Activated naive CD8-positive, alpha-beta T cell treated with anti-CD3 and anti-CD28 coated beads, Interleukin-2, amount 50 U/mL, for 24 hours (primary cell): ENCODE measurements at places on chromosomes 13 and 19.

- DNase-seq: no peak
Measured at GRCh38 chr13:37775871-37776270, 93.7 kb downstream of the TRPC4 start.

DNA sequence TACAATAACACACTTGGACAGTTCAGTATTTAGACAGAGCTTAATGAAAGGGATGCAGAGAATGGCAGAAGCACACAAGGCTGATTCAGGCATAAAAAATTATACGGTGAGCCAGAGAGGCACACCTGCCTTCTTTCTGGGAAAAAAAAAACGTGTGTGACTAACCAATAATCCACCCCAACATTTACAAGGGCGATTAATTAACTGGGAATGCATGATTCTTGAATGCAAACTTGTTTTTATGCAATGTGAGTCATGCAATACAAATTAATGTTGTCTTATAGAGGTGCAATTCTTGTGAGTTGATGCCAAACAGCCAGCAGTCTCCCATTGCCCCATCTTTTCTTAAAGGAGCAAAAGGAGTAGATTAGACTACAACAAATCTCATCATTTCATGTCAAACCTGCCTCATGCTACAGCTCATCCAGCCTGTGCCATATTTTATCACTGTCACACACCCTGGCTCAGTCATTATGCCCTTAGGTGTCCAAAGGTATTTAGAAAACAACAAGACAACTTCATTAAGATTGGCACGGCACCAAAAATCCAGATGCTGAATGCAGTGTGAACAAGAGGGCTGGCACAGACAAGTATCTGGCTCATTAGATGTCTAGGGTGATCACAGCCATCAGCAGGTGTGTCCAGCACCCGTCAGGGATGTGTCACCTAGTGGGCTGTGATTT is 721.1 kb downstream of the EFNB2 start:
- no peak for DNase-seq

- DNase-seq: no peak
Measured at GRCh38 chr13:50065712-50066111, 50.5 kb downstream of the KCNRG start.

DNA sequence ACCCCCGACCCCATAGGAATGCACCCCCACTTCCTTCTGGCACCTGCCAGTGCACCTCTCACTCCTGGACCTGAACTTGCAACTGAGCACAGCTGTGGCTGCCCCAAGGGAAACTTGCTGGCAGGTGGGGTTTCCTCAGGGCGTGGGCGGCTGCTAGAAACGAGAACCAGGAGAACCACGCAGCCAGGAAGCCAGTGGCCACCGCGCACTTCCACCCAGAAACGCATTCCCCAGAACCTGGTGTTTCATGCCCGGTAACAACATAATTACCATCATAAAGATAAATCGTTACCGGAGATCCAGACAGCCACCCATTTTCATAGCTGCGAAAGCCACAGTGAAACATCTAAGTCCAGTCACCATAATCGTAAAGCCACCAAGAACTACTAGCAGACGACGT is 75.2 kb upstream of the C13orf46 start:
- DNase-seq: peak; percentile 69

DNA sequence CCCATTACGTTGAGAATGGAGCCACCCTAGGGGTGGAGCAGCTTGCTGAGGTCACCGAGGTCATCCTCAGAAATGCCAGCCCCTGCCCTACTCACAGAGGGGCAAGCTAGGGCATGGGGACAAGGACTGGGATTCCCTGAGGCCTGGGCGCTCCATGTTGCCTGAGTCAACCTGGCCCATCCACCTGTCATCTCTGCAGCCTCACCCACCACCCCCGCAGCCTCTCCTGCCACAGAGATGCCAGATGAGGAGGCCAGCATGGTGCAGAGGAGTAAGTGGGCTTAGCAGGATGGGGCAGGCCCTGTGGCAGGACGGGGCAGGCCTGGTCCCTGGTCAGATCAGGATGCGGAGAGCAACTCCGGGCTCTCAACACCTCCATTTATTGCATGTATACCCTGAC is 9.5 kb downstream of the NKPD1 start:
- DNase-seq: no peak

DNA sequence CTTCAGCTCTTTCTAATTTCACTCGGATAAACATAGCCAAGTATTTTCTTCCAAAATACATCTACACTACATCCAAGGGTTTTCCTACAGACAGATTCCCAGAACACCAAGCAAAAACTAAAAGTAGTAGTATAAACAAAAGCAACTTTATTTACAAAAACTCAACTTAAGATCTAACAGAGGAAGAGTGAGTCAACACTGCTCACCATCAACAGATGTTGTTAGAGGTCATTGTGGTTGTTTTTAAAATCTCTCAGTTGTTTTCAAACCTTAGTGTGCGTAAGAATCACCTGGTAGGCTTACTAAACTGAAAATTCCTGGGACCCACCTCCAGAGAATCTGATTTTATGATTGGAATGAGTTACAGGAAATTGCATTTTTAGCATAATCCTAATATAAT is 631.7 kb upstream of the SGCG start:
- no peak for DNase-seq

DNA sequence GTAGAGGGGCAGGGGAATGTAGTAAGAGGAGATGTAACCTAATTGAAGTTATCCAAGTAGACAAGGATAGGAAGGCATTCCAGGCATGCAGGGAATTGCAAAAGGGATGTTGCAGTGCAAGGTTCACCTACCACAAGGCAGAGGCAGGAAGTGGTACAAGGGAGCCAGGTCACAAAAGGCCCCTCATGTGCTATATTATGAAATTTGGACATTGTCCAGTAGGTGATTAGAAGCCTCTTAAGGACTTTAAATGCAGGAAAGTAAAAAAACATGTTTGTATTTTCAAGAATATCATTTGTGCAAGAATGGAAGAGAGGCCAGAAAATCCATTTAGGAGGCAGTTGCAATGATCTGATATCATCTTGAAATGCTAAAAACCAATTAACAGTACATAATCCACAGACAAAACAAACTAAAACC is 111.4 kb downstream of the FRY start:
- no peak for DNase-seq

GRCh38 chr19:21358768-21359451 is at the start of gene ZNF738:
ZNF738 (plus strand) TSS chr19:21359000; CDS start chr19:21359141, 141 bp downstream.
- DNase-seq: peak; percentile 82

DNA sequence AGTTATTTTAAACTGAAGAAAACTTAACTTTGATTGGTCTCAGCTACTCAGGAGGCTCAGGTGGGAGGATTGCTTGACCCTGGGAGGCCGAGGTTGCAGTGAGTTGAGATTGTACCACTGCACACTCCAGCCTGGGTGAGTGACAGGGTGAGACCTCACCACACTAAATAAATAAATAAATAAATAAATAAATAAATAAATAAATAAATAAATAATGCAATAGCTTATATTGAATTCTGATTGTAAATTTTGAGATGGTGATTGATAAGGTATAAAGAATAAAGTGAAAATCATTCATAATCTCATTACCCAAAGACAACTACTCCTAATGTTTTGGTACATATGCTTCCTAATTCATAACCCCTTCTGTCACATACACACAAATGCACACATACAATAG is 58.1 kb downstream of the TUBA3C start:
- no peak for DNase-seq

- no peak for DNase-seq
Measured at GRCh38 chr13:73499695-73500094, 440.9 kb downstream of the KLF5 start.

- DNase-seq: no peak
Measured at GRCh38 chr19:45280471-45280961, 29.4 kb downstream of the MARK4 start.

DNA sequence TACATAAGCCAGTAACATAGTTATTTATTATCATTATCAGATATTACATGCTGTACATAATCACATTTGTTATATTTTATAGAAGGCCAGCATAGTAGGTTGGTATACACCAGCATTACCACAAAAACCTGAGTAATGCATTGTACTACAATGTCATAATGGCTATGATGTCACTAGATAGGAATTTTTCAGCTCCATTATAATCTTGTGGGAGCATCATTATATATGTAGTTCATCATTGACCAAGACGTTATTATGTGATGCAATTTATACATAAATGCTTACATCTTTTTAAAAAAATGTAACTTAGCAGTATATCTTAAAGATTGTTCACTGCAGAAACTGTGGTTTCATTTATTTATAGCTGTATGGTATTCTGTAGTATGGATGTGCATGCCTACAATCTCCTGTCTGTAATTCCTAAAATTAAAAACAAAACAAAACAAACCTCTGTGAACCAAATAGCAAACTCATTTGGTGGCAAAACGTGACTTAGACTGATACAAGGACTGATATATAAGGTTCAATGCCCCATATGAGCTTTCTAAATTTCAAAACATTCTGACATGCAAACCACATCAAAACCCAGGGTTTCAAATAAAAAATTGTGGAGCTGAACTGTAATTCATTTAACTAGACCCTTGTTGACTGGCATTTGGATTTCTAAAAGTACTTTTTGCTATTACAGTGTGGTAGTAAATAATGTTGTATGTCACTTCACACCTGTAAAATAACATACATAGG is 250.9 kb downstream of the DLEU7 start:
- no peak for DNase-seq

DNA sequence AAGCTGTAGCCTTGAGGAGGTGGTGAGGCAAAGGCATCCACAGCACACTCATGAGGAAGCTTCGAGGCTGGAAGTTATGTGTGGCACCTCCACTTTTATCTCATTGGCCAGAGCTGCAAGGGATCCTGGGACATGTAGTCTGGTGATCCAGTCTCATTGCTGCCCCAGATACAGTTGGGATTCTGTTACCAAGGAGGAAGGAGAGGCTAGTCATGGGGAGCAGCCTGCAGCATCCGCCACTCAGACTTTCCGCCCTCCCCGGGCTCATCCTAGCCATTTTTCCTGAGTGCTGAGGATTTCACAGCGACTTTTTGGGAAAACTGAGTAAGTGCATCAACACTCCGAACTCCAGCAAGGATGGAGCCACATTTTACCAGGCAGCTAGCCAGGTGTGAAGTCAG is 74.4 kb downstream of the DPF1 start:
- DNase-seq: no peak
